ENCODE measurements at places on chromosomes 4 and X.

DNA sequence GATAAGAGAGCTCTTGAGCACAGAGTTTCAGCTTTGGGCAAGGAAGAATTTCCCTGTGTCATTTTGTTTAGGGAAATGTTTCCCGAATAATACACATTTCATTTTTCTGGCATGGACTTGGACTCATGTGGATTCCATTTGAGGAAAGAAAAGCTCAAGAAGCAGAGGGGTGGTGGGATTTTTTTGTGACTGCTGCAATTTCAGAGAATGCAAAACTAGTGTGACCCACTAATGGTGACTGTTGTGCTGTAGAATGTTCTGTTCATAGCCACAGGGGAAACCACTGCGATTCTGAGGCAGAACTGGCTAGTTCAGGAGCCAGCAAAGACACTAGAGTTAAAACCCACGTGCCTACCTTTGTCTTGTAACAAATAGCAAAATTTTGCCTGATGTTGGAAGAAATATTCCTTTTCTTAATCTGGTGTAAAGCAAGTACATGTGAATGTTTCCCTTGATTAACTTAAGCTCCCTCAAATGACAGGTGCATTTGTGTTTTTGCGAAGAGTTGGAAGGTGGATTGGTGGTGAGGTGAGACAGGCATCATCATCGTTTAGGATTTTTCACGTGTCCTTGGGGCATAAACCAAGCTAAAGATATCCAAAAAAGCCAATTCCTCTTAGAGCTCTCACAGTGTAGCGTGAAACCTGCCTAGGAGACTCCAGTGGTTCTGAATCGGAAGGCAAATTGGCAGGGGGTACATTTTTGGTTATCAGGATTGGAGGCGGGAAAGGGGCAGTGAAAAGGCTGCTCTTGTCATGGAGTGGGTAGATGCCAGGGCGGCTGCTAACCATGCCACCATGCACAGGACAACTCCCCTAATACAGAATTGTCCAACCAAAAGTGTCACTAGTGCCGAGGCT, 38.0 kb upstream of the FAM9C start:
- DNase-seq, result no peak

GRCh38 chrX:66167431-66167830, 3.4 kb downstream of the HEPH start:
- DNase-seq, result no peak

DNA sequence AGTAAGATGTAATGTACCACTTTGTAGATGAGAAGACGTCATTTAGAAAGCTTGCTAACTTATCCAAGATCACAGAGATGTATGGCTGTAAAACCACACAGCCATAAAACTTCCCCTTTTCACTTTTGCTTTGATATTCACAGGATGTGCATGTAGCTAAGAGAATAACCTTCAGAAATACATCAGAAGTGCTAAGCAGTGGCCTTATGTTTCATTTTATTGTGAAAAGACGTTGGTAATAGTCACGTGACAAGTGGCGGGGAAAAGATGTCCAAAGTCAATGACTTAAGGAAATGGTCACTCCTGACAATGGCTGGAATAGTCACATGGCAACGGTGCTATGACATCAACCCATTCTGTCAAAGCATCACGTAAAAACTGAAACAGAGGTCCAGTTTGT, 12.9 kb upstream of the WDR17 start:
- DNase-seq, result no peak

GRCh38 chr4:69823481-69824186, 36.3 kb downstream of the SULT1E1 start:
- DNase-seq, result peak; percentile 28

DNA sequence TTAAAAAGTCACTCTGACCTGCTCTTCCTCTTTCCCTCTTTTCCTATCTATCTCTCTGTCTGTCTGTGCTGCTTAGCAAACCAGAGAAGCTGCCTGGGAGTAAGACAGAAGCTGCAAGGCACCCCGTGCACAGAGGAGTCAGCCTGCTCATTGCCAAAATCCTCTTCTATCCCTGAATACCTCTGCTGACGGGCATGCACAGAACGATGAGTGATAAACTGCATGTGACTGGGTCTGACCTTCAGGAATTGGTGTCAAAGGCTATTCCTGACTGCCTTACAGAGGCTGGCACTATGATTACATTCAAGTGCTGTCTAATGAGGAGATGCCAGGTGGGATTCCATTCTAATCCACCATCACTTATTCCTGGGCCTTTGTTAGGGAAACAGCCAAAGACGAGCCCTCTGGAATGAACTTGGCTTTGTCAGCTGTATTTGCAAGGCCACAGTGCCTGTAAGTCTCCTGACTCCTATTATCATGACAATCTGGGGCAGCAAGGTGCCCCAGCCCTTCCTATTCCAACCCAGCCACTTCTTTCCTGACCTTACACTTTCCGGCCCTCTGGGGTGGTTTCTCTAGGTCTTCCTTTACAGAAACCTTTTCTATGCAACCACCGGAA, 45.4 kb upstream of the CTAG2 start:
- DNase-seq, result no peak

- no peak for DNase-seq
These were observed 392.5 kb downstream of the BCOR start for GRCh38 chrX:39705290-39705689.

- no peak for DNase-seq
These were observed 45.2 kb downstream of the HTRA3 start for GRCh38 chr4:8314691-8315255.

GRCh38 chr4:185859111-185859510, 47.1 kb upstream of the SORBS2 start:
- no peak for DNase-seq

DNA sequence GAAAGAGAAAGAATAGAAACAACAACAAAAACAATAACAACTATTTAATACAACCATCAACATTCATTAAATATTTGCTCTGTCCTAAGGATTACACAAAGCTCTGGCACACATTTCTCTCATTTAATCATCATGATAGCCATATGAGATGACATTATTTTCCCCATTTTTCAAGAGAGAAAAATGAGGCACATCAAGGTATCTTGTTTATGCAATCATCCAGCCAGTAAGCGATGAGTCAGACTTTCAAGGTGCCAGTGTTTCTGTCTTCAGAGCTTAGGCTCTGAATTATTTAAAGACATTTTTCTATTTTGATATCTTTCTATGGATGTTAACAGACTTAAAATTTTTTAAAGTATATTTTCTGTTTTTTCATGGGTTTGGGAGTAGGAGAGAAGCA, 541.8 kb upstream of the SMIM31 start:
- DNase-seq, result no peak

- no peak for DNase-seq
These were observed 7.1 kb downstream of the BEX1 start for GRCh38 chrX:103056902-103057301.
